ENCODE measurements at places on chromosomes 16 and 17. TPM values are rescaled to one million over a fixed set of nuclear protein-coding genes. Genes with fewer than 3 reads are reported as not detected.

DNA sequence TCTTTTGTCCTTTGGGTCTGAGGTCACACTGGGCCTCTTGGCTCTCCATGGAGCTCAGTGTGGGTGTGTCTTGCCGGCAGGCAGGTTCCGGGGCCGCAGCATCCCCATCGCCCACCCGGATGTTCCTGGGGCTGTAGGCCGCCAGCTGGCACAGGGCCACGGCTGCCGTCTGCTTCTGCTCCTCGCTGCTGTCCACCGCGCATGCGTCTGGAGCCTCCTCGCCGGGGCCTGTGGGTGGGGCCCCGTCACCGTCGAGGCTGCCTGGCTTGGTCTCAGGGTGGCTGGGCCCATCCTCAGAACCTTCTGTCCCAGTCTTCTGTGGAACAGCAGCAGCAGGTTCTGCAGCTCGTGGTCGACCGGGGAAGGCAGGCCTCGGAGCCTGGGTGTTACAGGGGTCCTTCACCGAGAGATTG, 9.6 kb downstream of the ZNF750 start:
- H3K27ac ChIP-seq: no peak overlapping the region
- no peak for DNase-seq
- H3K4me1 ChIP-seq: no peaks in the 10 kb centered on the region
- H3K4me3 ChIP-seq: no peak overlapping the region

GRCh38 chr16:26961459-26961858, 105.3 kb upstream of the C16orf82 start:
- no peaks in the 10 kb centered on the region for H3K27me3 ChIP-seq
- no peaks in the 10 kb centered on the region for H3K36me3 ChIP-seq
- H3K4me1 ChIP-seq: no peaks in the 10 kb centered on the region
- DNase-seq: no peak

- no peak overlapping the region for H3K4me3 ChIP-seq
- H3K36me3 ChIP-seq: no peaks in the 10 kb centered on the region
- no peak for DNase-seq
- no peaks in the 10 kb centered on the region for H3K27me3 ChIP-seq
- no peak overlapping the region for H3K27ac ChIP-seq
- no peaks in the 10 kb centered on the region for H3K4me1 ChIP-seq
Observed at GRCh38 chr17:15009087-15009486, 256.0 kb downstream of the PMP22 start.

GRCh38 chr17:67600408-67600807, 117.3 kb upstream of the NOL11 start:
- H3K36me3 ChIP-seq: no peaks in the 10 kb centered on the region
- no peak overlapping the region for H3K27ac ChIP-seq
- H3K4me1 ChIP-seq: no peaks in the 10 kb centered on the region
- H3K4me3 ChIP-seq: no peak overlapping the region

DNA sequence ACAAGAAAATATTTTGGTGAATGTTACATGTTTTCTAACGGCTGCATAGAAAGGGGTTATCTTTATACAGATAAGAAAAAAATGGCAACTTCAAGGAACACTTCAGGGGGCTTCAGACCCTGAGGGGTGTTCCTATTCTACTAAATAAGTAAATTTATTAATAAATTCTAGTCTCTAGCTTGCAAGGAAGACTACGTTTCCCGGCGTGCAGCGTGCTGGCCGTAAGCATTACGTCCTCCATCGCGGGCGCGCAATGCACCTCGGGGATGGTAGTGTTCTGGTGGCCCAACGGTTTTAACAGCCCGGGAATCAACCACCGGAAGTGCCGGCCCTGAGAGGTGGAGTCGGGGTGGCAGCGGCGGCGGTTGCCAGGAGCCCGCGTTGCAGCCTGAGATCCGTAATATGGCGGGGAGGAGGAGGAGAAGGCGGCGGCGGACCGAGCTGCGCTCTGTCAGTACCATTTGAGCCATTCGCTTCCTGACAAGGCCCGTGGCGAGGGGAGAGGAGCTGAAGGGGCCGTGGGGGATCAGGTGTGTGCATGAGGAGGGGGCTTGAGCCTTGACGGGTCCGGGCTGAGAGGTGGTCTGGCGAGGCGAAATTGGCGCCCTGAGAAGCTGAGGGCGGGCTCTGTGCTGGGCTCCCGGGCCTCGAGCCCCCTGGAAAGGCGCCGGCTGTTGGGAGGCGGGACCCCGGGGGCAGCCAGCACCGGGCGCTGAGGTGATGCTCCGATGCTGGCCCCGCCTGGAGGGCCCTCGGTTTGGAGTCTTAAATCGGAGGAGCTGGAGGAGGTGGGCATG, at the start of gene CCP110:
Gene CCP110, plus strand, starts transcription at position 384 of the 797 bp plus-strand sequence. CDS start 3,940 bp downstream, outside the sequence.
- no peaks in the 10 kb centered on the region for H3K27me3 ChIP-seq
- peak within 1 kb of the TSS; percentile 44 for H3K27ac ChIP-seq
- no peaks in the 10 kb centered on the region for H3K36me3 ChIP-seq
- peak within 1 kb of the TSS; percentile 95 for H3K4me3 ChIP-seq
- DNase-seq: peak; percentile 96

GRCh38 chr17:56880133-56880532, 33.7 kb downstream of the TRIM25 start:
- no peaks in the 10 kb centered on the region for H3K36me3 ChIP-seq
- no peak overlapping the region for H3K27ac ChIP-seq
- no peaks in the 10 kb centered on the region for H3K27me3 ChIP-seq
- no peaks in the 10 kb centered on the region for H3K4me1 ChIP-seq

GRCh38 chr16:12951392-12951791, 50.0 kb downstream of the SHISA9 start:
- DNase-seq: no peak
- H3K36me3 ChIP-seq: no peaks in the 10 kb centered on the region
- no peak overlapping the region for H3K27ac ChIP-seq
- H3K4me1 ChIP-seq: no peaks in the 10 kb centered on the region
- H3K27me3 ChIP-seq: no peaks in the 10 kb centered on the region

DNA sequence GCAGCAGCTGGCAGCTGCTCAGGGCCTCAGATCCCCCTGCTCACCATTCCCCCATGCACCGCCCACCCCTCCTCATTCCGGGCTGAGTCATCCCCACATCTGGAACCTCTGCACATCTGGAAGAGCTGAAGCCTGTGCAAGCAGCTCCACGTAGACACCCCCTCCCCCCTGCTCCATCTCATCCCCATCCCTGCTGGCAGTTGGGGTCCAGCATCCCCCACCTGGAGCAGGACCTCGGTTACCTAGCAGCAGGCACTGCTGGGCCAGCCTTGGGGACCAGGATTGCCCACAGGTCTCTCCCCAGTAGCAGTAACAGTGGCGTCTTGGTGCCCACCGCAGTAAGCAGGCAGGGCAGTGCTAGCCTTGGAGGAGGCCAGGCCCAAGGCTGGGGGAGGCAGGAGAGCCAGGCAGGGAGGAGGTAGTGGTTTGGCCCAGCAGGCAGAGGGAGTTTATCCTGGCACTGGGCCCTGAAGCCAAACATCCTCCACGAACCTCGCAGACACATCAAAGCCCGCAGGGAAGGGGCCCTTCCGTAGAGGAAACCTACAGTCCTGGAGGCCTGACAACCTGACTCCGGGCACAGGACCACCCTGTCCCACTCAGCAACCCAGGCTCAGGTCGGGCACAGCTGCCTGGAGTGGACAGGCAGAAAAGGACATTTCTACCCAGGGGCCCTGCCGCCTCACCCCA, 7.7 kb upstream of the TMEM92 start:
- DNase-seq: peak; percentile 59
- H3K4me1 ChIP-seq: peaks cover 6% of the 10 kb centered on the region
- no peak overlapping the region for H3K27ac ChIP-seq
- H3K27me3 ChIP-seq: peaks cover 3% of the 10 kb centered on the region

DNA sequence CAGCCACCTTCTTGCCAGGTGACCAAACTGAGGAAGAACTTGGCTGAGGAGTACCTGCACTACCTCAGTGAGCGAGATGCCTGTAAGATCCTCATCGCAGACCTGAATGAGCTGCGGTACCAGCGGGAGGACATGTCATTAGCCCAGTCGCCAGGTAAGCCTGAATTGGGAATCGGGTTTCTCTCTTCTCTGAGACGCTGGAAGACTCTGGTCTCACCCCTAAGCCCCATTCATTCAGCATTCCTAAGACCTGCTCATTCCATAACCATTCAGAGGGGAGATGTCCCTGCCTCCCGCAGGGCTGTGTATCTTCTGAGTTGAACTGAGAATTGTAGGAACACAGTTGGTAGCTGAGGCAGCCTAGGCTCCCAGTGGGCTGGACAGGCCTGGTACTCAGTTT, 17.0 kb upstream of the THAP11 start:
- H3K4me1 ChIP-seq: no peaks in the 10 kb centered on the region
- H3K27ac ChIP-seq: no peak overlapping the region
- DNase-seq: no peak
- no peaks in the 10 kb centered on the region for H3K36me3 ChIP-seq
- H3K27me3 ChIP-seq: no peaks in the 10 kb centered on the region

DNA sequence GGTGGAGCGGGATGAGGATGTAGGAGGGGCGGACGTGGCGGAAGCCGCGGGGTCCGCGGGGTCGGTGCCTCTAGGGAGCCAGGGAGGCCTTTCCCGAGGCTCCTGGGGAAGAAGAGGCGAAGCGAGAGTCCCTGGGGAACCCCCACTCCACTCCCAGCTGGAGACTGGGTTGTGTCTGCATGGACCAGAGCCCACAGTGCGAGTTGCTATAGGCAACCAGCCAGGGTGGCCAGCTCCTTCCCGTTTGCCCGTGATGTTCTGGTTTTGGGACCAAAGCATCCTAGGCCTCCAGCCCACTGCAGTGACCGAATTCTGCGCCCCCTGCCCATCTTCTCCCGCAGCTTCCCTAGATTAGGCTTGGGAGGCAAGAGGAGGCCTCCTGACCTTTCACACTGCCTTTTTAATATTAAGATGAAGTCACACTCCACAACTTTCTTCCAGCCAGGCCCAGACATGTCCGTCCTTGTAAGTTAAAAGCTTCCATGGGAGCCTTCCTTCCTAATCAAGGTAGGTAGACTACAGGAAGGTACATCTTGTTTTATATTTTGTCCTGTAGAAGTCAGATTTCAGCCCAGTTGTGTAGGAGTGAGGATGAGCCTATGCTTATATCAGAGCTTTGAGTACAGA, 469 bp downstream of the AMZ2 start:
- H3K4me1 ChIP-seq: peaks cover 8% of the 10 kb centered on the region
- no peak for DNase-seq
- peak overlapping the region; percentile 63 for H3K4me3 ChIP-seq
- peak overlapping the region; percentile 44 for H3K27ac ChIP-seq

- H3K4me3 ChIP-seq: no peak overlapping the region
- H3K4me1 ChIP-seq: no peaks in the 10 kb centered on the region
- H3K36me3 ChIP-seq: no peaks in the 10 kb centered on the region
- DNase-seq: no peak
- no peaks in the 10 kb centered on the region for H3K27me3 ChIP-seq
Observed at GRCh38 chr17:74096456-74096855, 107.0 kb upstream of the RPL38 start.

DNA sequence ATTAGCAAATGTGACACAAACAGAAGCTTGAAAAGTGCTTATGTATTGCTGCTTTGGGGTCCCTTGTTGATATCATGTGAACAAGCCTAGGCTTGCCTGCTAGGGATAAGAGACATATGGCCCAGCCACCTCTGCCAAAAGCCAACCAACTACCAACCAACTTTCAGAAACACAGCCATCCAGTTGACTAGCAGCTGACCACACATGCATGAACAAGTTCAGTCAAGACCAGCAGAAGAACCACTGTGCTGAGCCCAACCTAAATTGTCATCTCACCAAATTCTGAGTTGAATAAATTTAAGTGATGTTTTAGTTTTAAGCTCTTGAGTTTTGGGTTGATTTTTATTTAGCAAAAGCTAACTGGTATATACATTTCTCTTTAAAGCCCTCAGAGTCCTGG, 3.5 kb downstream of the ERN2 start:
- H3K4me3 ChIP-seq: no peak overlapping the region
- H3K27me3 ChIP-seq: peaks cover 13% of the 10 kb centered on the region
- DNase-seq: no peak
- no peak overlapping the region for H3K27ac ChIP-seq
- no peaks in the 10 kb centered on the region for H3K36me3 ChIP-seq

- DNase-seq: no peak
- no peaks in the 10 kb centered on the region for H3K36me3 ChIP-seq
- H3K4me1 ChIP-seq: no peaks in the 10 kb centered on the region
- no peaks in the 10 kb centered on the region for H3K27me3 ChIP-seq
Observed at GRCh38 chr16:11147754-11148444, 108.1 kb downstream of the SOCS1 start.

GRCh38 chr17:83203073-83203471, 123.7 kb downstream of the METRNL start:
- no peaks in the 10 kb centered on the region for H3K4me1 ChIP-seq
- no peaks in the 10 kb centered on the region for H3K27me3 ChIP-seq
- no peak overlapping the region for H3K27ac ChIP-seq

- peaks cover 30% of the 10 kb centered on the region for H3K4me1 ChIP-seq
- peak overlapping the region; percentile 12 for H3K27ac ChIP-seq
- peak; percentile 8 for DNase-seq
- no peaks in the 10 kb centered on the region for H3K27me3 ChIP-seq
- H3K36me3 ChIP-seq: no peaks in the 10 kb centered on the region
Observed at GRCh38 chr17:32746280-32746679, 130.6 kb downstream of the MYO1D start.

The GPR142 gene
- total RNA-seq: not detected

The TPPP3 gene
- 1.3 TPM for total RNA-seq

The GABARAPL2 gene
- 77.9 TPM for total RNA-seq

The MAP3K14 gene
- 7.9 TPM for total RNA-seq

The UNKL gene
- total RNA-seq: 32.8 TPM

The TNFRSF17 gene
- total RNA-seq: not detected

The LGALS9B gene
- not detected for total RNA-seq

All from endothelial cell of umbilical vein (primary cell).